ENCODE measurements at places on chromosomes 3 and 15.

GRCh38 chr15:89963301-89964231 lies 37.6 kb upstream of the ZNF710 start:
- DNase-seq: no peak

GRCh38 chr3:45462522-45463265 lies 74.3 kb downstream of the LARS2 start:
- DNase-seq: no peak

GRCh38 chr15:48481802-48482201 lies 150.6 kb downstream of the DUT start:
- DNase-seq: no peak

GRCh38 chr3:39804951-39805350 lies 4.5 kb upstream of the MYRIP start:
- no peak for DNase-seq

DNA sequence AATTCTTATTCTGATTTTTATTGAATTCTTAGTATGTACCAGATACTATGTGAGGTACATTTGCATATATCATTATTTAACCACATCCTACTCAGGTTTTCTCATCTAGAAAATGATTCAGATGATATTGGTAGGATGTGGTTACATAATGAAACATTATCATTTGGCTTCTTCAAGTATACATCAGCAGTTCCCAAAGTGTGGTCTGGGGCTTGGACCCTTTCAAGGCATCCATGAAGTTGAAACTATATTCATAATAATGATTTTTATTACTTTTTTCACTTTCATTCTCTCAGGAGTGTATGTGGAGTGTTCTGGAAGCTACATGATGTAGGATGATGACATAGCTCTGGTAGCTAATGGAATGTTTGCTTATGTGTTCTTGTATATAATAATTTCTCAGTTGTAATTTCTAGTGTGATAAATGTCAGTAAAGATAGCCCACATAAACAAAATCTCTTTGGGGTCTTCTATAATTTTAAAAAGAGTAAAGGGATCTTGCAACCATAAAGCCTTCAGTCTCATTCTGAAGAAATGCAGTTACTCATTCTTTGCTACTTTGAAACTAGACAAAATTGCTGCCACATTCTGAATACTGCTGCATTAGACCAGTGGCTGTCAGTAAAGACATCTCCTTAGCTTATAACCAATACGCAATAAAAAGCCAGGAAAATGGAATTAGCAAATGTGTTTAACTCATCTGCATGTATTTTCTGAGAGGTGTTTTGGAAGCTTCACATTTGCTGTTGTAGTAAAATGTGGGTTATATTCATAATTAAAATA lies 95.8 kb downstream of the PPARG start:
- no peak for DNase-seq

- DNase-seq: no peak
Measured at GRCh38 chr3:104080088-104080626, 1286.6 kb upstream of the ALCAM start.

GRCh38 chr3:138682648-138683047 lies 74.1 kb downstream of the FAIM start:
- no peak for DNase-seq

GRCh38 chr3:97720417-97720816 lies 44.1 kb upstream of the ARL6 start:
- no peak for DNase-seq

GRCh38 chr3:32712506-32713055 lies 27.6 kb downstream of the CNOT10 start:
- no peak for DNase-seq

GRCh38 chr3:120432150-120432860 lies 18.5 kb downstream of the FSTL1 start:
- no peak for DNase-seq

Data from central memory CD8-positive, alpha-beta T cell (primary cell).